Stimulated activated CD4-positive, alpha-beta T cell treated with anti-CD3 and anti-CD28 coated beads, Interleukin-1b, Interleukin-23, amount 100 ng/mL, for 48 hours (primary cell): ENCODE measurements at places on chromosomes 2 and 18.

GRCh38 chr2:147910990-147911473, 66.2 kb downstream of the ACVR2A start:
- no peak for DNase-seq

GRCh38 chr2:96167407-96168013, 22.3 kb upstream of the DUSP2 start:
- no peak for DNase-seq

DNA sequence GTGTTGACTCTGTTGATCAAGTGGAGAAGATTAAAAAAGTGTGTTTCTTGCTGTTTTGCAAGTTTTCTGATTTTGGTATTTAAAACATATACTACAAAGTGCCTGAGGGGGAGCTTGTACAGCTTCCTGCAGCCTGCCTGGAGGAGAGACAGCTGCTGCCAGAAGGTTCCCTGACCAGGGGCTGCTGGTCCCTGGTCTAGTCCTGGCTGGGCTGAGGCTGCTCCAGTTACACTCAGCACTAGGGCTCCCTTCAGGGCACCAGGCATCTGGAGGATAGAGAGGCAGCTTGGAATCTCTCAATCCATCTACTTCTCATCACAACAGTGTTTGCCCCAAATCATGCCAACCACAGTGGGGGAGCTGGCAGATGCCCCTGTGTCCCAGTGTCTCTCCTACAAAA, 4.8 kb downstream of the MC2R start:
- no peak for DNase-seq

GRCh38 chr2:207108440-207108839, 57.3 kb downstream of the KLF7 start:
- DNase-seq = no peak

- DNase-seq = no peak
Observed at GRCh38 chr2:71801969-71802368, 345.7 kb downstream of the CYP26B1 start.

GRCh38 chr2:40448476-40449079, 3.3 kb downstream of the SLC8A1 start:
- no peak for DNase-seq

- no peak for DNase-seq
Observed at GRCh38 chr2:157192445-157193423, 64.8 kb upstream of the GALNT5 start.
